H9 (cell line): ENCODE measurements at places on chromosomes 4 and X.

DNA sequence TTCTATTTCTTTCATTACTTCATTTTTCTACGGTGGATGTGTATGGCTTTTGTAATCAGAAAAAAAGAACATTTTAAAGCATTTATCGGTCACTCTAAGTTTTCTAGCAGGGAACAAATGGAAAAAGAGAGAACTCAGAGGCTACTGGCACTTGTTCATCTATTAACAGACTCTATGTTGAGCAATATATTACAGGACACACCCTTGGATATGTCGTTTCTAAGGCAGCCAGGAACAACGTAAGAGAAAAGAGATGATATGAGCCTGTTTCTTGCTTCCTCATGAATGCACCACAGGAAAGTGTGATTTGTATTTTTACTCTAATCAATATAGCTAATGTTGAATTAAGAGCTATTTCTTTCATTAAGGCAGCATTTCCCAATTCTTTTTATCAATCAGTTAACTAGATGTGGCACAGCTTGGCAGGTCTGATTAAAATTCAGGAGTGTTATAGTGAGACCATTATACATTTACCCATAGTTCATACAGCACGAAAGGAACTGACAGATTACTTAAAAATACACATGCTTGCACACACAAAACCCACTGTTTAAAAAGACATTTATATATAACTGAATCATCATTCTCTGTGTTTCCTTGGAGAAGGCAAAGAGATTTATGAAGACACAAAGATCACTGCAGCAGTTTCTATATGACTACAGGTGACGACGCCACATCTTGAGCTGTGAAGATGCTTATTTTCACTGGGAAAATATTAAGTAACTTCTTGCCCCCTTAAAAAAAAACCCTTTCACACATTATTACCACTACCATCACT is 13.0 kb downstream of the RAB9B start:
- no peak for DNase-seq

DNA sequence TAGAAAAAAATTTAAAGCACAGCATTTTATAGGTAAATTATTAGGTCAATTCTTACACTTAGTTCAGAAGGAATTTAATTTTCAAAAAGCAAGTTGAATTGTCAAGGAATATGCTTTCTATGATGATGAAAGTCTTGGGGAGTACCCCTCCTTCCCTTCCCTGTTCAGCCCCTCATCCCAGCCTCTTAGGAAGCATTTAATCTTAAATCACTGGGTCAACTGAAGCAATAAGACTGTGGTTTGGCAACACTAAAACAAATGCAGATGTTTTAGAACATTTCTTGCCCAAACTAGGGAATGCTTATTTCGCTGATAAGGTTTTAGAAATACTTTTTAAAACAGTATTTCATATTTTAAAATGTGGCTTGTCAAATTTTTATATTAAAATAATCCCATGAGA is 19.1 kb upstream of the ARSJ start:
- DNase-seq = no peak

- DNase-seq = no peak
Measured at GRCh38 chr4:39433878-39434492, 24.7 kb downstream of the RPL9 start.

GRCh38 chr4:109816082-109816442 is 500 bp downstream of the GAR1 start:
- DNase-seq = no peak

DNA sequence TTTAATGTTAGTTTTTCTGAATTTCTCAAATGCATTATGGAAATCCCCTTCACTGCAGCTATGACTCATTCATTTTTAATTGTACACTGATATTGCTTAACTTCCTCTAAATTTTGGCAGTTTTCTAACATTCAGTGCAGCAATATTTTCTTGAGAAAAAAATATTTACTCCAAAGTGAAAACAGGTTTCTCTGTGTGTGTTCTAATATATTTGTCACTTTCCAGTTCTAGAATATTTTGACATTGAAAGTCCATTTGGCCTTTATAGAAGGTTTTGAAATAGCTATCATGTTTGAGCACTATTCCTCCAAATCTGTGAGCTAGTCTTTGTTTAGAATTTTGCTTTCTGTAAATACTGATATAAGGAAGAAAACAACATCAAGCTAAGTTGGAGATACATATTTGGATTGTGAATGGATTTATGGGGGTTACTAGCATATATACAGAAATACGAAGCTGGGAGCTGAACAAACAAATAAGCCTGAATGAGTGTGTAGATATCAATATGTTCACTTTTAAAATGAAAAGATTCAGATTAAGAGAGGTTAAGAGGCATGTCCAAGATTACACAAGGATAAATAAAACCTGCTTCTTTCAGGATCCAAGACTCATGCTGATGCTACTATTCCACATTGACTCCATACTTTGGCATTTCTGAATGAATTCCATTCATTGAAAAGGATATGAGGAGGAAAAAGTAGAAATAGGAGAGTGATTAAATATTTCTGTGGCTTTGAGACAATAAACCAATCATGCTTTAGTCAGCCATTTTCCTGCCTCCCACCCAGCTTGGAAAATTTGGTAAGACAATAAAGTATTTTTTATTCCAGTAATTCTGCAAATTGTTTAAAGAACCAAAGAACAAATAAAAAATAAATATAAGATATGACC is 57.3 kb upstream of the SLIT2 start:
- no peak for DNase-seq

DNA sequence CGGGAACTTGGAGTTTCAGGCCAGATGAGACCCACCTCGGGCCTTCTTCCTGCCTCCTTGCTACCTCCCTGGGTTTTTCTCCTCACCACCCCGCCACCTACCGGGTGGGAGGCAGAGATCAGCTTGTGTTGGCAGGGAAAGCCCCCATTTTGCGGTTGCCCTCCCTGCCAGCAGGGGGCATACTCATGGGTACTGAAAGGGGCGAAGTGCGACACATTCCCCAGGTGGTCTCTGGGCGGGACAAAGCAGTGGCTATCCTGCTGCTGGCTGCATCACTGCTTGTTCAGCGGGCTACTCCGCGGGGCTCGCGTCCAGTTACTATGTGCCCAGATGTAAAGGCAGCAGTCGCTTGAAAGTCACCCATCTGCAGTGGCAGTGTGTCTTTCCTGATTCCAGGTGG is 330.3 kb downstream of the PDHA2 start:
- peak; percentile 50 for DNase-seq

DNA sequence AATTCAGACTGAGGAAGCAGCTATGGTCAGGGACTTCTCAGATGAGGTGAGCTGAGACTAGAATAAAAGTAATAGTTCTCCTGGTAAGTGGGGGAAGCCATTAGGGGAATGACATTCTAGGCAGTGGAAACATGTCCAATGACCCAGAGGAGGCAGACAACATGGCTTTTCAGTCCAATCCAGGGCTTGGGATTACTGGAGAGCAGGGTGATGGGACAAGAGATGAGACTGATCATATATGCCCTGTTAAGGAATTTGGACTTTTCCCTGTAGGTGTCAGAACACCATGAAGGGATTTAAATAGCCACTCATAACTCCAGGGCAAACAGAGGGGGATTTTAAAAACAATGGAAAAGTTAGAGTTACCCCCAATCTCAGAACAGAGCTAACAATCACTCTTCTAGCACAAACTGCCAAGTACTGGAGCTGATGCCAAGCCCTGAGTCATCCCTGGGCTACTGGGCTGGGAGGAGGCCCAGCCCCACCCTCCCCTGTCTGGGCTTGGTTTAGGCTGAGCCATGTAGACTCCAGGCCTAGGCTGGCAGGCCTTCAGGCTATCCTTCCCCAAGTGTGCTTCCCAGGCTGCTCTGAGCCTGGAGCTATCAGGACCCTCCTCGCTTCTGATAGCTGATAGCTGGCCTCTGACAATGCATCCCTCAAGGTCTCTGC is 22.7 kb upstream of the MSN start:
- peak; percentile 27 for DNase-seq

DNA sequence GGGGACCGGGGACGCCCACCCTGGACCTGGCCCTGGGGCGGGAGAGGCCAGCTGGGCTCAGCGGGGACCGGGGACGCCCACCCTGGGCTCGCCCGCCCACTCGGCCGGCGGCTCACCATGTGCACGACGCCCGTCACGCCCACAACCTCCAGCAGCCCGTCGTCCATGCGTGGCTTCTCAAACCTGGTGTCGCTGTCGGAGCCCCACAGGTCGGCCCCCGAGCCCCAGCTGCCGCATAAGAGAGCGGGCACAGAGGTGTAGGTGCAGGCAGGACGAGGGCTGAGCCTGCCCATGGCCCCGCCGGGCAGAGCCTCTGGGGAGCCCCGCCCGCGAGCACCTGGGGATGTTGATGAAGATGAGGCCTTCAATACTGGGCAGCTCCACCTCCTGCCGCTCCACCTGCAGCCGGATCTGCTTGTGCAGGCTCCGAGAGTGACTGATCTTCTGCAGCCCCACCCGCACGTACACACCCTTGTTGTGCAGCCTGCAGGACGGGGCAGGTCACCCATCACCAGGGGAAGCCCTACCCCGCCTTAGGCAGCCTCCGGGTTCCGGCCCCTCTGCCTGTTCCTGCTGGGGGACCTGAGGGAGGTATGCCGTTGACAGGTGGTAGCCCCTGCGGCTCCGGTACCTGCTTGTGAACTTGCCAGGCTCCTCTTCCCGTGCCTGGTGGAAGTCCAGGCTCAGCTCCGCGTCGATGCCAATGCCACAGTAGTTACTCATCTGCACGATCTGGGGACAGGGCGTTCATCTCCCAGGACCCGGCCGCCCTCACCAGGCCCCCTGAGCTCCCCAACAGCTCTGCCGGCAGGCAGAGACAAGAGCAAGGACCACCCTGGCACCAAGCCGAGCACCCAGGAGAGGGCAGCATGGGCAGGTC is 11.8 kb downstream of the DGKQ start:
- no peak for DNase-seq

DNA sequence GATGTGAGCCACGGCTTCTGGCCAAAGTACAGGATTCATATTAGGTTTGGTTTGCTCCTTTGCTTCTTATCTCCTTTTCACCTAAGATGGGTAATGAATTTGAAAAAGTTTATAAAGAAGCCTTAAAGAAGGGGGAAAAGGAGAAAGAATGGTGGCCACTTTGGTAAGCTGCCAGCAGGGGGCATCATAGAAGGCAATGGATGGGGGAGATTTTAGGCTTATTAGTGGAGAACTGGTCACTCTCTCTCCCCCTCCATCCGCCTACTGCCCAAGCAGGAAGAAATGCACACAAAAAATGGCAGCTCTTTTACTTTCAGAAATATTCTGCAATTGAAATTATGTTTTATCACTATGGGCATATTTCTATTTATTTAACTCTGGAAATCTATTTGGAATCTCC is 32.0 kb downstream of the SPARCL1 start:
- no peak for DNase-seq

GRCh38 chr4:35038079-35038805 is 1206.1 kb downstream of the ARAP2 start:
- DNase-seq = no peak

DNA sequence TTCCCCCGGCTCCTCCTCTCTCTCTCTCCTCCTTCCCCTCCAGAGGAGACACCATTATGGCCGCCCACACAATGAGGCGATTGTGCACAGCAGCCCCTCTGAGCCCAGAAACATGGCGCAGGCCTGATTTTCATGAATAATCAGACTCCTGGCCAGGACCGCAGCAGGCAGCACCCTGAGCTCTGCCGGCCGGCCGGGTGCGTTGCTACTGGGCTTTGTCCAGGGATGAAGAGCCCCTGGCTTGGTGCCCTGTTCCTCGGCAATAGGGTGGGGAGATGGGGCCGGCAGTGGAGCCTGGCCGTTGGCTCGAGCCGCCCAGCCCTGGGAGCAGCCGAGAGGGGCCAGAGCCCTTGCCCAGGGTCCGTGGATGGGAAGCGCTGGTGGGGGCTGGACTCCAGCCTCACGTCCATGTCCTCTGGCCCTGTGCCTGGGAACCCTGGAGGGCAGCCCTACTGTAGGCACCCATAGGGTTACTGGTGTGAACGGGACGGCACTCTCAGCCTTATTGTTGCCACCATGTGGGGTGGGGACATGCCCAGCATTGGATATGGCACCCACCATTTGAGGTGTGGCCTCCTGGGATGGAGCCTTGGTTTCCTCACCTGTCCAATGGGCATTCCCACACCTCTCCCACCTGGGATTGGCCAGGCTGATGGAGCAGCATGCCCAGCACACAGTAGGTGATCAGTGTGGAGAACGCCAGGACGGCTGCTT is 103.0 kb downstream of the SORCS2 start:
- no peak for DNase-seq

- DNase-seq = no peak
Measured at GRCh38 chr4:6390356-6390755, 82.1 kb downstream of the PPP2R2C start.
